ENCODE measurements at places on chromosomes 2 and 18.

DNA sequence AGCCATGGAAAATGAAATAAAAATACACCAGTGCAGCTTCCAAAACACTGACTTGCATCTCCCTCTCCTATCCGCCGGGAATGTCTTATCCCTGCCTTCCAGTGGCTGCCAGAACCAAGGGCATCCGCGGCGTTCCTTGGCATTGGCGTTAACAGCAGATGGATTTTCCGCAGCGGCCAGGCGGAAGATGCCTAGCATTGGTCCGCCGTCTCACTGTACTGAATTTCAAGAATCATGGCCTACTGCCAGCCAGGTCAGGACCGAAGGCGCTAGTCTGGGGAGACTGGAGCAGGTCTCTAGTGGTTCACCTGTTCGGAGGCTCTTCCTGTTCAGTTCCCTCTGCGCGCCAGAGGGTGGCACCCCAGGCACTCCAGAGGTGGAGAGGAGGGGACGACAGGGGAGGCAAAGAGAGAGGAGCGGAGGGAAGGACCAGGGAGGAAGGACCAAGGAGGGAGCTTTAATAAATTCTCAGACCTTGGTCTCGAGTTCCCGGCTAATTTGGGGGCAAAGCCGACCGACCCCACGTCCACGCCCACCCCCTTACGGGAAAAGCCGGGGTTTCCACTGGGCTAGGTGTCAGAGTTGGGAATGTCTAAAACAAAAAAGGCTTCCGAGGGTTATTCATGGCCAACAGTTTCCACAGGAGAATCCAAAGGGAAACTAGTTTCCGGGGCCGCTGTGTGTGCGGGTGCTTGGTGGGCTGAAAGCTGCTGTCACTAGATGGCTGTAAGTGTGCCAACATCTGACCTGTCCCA, 3.7 kb upstream of the BCL2L11 start:
- DNase-seq = peak; percentile 50

- DNase-seq = no peak
Measured at GRCh38 chr2:100239486-100240210, 82.7 kb downstream of the LONRF2 start.

DNA sequence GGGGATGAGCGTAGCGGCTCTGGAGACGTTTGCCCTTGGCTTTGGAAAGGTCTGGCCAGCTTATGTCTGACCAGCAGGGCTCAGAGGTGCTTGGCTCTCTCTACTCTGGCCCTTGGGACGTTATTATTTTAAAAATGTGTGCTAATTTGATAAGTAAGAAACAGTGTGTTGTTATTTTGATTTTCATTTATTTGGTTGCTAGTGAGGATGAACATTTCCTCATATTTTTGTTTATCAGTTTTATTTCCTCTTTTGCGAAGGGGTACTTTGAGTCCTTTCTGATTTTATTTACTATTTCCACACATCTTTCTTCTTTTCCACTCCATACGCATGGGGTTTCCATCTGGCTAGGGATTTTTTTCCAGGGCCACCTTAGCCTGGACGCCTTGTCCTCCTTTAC, 11.4 kb downstream of the CXCR4 start:
- DNase-seq = no peak

- DNase-seq = no peak
Measured at GRCh38 chr2:58812771-58813344, 571.7 kb upstream of the FANCL start.

GRCh38 chr18:74836296-74837139, 238.8 kb downstream of the ZNF407 start:
- DNase-seq = no peak

GRCh38 chr2:86174445-86174844, 20.8 kb downstream of the IMMT start:
- no peak for DNase-seq

DNA sequence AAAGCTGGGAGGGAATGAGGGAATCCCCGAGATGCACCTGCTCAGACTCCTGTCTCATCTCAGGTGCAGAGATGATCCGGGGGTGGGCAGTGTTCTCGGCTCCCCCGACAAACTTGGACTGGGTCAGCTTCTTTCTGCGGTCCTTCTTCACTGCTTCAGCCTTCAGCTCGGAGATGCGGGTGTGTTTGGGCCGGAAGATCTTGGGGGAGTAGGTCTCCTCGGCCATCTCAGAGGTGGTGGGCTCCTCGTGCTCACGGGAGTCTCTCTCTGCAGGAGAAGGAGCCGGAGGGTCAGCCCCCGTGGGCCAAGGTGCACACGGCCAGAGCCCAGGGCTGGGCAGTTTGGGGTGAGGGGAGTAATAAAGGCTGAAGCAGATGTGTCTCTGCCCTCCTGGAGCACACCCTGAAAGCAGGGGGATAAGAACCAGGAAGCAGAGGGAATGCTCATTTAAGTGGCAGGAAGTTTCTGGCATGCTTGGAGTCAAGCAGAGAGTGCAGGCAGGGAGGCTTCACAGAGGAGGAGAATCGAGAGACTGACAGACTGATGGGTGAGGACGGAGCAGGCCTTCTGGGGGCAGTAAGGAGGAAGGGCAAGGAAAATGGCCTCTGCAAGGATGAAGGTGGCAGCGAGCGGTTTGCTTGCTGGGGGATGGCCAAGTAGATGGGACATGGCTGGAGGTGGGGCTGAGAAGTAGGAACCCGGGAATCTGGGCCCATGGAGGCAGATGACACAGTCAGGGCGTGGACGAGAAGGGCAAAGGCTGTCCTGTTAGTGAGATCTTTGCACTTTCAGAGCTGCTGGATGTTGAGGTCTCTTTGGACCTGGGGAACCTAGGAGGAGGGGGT, 16.3 kb downstream of the IGFBP5 start:
- no peak for DNase-seq

DNA sequence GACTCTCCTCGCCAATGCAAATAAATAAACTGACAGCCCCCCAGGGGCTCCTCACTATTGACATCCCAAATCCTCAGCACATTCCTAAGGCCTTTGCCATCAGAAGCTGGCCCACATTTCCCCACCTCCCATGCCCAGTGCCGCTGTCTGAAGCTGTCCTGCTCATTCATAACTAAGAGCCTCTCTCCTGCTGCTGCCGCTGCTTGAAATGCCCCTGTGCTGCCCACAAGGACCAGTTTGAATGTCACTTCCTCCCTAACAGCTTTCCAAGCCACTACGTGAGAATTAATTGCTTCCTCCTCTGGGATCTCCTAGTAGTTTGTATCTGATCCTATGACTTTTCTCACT, 151.6 kb upstream of the CAPN13 start:
- DNase-seq = no peak

- DNase-seq = no peak
Measured at GRCh38 chr2:223368481-223368880, 233.7 kb downstream of the SCG2 start.

GRCh38 chr2:236240228-236240990, 23.8 kb downstream of the ASB18 start:
- DNase-seq = no peak

DNA sequence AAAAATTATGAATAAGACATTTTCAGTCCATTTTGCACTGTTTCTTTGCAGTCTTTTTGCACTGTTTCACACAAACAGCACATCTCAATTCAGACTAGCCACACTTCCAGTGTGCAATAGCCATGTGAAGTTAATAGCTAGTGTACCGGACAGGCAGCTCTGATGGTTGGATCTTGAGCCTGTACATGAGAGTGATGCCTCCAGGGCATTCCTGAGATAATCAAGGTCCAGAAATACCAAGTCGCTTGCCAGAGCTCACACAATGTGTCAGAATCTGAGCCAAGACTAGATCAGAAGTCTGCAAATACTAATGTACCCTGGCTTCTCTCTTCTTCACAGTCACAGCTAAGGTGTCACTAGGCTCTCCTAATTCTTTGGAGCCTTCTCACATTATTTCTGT, 180.2 kb downstream of the OSR1 start:
- no peak for DNase-seq

GRCh38 chr2:85327160-85327821, 498 bp downstream of the TGOLN2 start:
- DNase-seq = peak; percentile 39

DNA sequence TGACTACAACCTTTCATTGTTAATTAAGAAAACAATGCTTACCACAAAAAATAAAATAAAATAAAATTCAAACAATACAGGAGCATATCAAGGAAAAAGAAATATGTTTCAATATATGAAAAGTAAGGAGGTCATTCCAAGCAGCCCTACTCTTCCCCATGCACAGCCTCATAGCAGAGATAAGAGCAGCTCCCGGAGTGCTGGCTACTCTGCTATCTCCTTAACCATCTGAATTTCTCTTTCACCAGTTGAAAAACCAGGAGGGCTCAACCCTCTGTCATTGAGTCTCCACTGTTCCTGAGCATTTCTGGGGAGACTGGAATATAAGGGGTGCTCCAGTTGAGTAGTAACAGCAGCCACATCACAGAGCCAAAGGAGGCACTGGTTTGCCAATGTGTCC, 201.4 kb downstream of the TCF4 start:
- DNase-seq = no peak

DNA sequence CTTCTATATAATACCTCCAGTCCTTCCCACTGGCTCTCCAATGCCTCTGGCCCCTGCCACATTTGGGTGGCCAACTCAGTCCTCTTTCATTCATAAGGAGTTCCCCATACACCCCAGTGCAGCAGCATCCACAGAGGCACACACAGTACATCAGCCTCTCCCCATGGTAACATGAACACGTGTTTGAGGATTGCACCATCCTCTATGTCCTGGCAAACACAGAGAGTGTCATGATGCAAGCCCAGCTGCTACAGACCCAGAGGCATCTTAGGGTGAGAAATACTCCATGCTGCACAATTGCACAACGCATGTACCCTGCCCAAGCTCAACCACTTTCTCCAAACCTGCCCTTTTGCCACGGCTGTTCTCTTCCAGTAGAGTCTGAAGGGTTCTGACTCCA, 11.5 kb downstream of the IGFBP5 start:
- DNase-seq = no peak

DNA sequence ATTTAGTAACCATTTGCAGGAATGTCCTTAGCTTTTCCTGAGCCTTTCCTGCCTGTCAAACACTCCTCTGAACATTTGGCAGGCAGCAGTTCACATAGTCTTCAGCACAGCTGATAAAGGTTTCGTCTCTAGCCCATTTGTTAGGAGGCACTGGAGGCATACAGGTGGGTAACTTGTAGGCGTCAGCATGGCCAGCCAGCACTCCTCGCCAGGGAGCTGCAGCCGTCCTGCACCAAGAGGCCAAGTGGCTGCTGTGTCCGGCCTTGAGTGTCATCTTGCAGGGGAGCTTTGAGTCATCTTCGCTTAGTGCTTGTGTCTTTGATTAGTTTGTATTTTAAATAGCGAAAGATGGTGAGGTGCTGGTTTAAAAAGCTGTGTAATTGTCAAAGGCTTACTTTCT, 120.3 kb upstream of the NFATC1 start:
- DNase-seq = no peak

DNA sequence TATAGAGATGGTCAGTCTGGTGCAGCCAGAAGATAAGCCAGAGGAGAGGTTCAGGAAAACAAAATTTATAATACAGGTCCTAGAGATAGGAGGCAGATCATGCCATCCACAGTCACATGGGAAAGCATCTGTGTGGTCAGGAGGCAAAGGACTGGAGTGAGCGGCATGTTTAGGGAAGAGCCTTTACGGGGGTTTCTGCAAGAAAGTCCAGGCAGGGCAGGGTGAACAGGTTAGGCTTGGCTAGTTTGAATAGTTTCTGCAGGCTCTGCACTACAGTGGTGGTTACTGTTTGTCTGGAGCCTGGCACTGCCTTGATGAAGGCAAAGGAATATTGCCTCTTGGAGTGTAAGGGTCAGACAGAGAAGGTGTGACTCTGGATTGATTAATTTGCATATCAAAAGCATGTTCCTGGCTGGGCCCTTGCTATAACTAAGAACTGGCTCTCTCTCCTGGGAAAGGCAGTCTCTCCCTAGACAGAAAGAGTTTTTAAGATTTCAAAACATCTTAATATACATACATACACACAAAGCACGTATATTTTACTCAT, 1034.7 kb upstream of the CHAC2 start:
- no peak for DNase-seq

- DNase-seq = no peak
Measured at GRCh38 chr18:7567474-7568425, 634 bp downstream of the PTPRM start.

GRCh38 chr2:196597531-196597930, 42.0 kb upstream of the CCDC150 start:
- no peak for DNase-seq

DNA sequence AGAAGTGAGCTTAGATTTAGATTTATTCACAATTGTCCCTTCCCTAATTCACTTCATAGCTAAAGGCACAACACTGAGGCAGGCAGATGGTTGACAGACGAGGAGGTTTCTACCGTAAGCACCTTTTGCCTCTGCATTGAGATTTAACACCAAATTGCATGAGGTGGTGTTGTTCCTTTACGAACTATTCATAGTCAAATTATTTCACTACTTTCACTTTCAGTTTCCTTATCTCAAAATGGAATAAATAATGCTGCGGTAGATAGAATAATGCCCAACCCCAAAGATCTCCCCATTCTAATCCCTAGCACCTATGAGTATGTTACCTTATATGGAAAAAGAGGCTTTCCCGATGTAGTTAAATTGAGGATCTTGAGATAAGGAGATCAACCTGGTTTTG, 58.9 kb upstream of the LINC00305 start:
- no peak for DNase-seq

GRCh38 chr2:234751275-234751973, 200.4 kb upstream of the SH3BP4 start:
- DNase-seq = no peak

GRCh38 chr2:74000666-74001065, 16.0 kb downstream of the TET3 start:
- no peak for DNase-seq

DNA sequence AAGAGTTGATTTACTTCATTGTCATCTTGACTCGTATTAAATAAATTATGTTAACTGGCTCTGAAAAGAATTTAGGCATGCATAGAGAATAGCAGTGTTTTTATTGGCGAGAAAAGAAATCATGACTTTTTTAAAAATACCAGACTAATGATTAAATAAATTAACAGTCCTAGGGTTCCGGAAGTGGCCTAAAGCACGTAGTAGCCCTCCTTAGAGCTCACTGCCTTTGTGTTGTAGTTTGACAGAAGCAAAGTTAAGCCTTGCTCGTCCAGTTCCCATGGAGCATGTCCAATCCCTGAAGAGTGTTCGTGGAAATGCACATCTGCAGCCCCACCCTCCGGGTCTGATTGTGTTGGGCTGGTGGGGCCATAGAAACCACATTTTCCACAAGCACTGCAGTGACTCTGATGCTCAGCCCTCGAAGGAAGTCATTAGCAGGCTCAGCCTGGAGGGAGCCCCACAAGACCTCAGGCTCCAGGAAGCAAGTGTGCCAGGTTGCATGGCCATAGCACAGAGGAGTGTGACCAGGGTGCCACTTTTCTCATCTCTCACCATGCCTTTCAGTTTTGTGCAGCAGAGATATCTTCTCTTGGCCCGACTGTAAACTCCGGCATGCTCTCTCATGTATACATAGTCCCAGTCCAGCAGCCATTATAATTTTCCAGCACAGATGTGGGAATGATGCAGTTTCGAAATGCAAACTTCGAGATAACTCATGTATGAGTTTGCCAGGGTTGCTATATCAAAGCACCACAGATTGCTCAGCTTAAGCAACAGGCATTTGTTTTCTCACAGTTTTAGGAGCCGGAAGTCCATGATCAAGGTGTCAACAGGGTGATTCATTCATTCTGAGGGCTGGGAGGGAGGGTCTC, 188.6 kb upstream of the SH3BP4 start:
- DNase-seq = no peak
